PC-9 (cell line): ENCODE measurements at places on chromosomes 4 and X. TPM values are rescaled to one million over a fixed set of nuclear protein-coding genes. Genes with fewer than 3 reads are reported as not detected.

- no peak for DNase-seq
These were observed 10.9 kb downstream of the USP38 start for GRCh38 chr4:143195581-143195980.

DNA sequence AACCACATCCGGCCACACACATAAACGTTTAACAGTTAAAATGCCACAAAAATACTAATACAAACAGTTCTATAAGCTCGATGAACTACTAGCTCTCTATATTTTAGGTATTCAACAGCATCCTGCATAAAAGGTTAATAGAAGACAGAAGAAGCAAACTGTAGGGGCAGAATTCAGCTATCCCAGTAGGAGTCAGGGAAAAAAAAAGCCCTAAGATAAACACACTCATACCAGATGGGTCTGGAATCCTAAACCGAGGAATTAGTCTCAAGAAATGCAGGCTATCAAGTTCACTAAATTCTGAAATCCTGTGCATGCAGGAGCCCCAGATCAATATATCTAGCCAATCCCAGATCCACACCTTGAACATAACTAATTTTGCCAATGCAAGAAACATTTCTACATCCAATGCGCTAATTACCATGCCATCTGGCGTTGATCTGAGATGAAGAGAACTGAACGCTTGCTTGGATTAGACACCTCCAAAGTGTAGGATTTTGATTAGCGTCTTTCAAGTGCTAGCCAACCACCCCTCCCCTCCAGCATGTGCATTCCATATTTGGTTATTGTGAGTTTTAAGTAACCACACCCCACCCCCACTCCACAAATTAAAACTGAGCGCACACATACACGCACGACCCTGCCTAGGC is 512.2 kb upstream of the INTU start:
- no peak for DNase-seq

GRCh38 chrX:148466292-148466691 is 34.1 kb upstream of the AFF2 start:
- DNase-seq, result no peak

The CCDC120 gene
- 20.6 and 23.9 TPM in 2 replicates for total RNA-seq

- no peak for DNase-seq
These were observed 1492.7 kb upstream of the IGFBP7 start for GRCh38 chr4:58602731-58603359.

DNA sequence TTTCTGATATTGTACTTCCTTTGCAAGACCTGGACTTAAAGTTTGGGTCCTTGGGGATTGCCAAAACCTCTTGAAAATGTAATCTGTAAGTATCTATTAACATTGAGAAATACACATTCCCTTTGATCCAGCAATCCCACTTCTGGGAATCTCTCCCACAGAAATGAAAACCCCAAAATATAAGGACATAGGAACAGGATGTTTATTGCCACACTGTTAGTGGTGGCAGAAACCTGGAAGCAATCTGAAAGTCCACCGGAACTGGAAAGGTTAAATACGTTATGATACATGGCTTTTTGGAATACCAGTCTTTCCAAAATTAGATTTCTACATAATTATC is 71.2 kb upstream of the STX18 start:
- DNase-seq, result no peak

- DNase-seq, result no peak
These were observed 117.0 kb downstream of the DCK start for GRCh38 chr4:71110499-71110898.

DNA sequence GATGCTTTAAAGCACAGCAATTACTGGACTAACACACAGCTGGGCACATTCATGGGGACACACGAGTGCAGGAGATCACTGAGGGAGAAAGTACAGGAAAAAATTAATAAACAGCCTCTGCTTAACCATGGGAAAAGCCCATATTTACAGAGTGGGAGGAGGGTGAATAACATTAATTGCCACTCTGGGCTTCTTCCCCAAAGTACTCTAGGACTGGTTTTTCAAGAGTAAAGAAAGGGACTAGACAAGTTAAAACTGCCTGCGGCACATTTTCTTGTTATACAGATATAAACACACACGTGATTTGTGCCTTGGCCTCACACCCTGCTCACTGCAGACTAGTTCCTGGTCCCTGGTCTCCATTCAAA is 179.7 kb upstream of the TET2 start:
- peak; percentile 67 for DNase-seq
